ENCODE measurements at places on chromosomes 12 and 14.

GRCh38 chr12:110262442-110263388 lies 18.3 kb upstream of the ATP2A2 start:
- H3K27ac ChIP-seq = no peak overlapping the region
- no peaks in the 10 kb centered on the region for H3K27me3 ChIP-seq
- H3K4me3 ChIP-seq = no peak overlapping the region
- no peaks in the 10 kb centered on the region for H3K36me3 ChIP-seq
- no peaks in the 10 kb centered on the region for H3K4me1 ChIP-seq
- DNase-seq = no peak

- H3K36me3 ChIP-seq = no peaks in the 10 kb centered on the region
- H3K4me3 ChIP-seq = no peak overlapping the region
- H3K27me3 ChIP-seq = no peaks in the 10 kb centered on the region
- H3K4me1 ChIP-seq = no peaks in the 10 kb centered on the region
- no peak overlapping the region for H3K27ac ChIP-seq
Measured at GRCh38 chr12:13691598-13691997, 289.8 kb downstream of the GRIN2B start.

GRCh38 chr12:131120831-131121271 lies 167.1 kb downstream of the ADGRD1 start:
- H3K27ac ChIP-seq = no peak overlapping the region
- H3K4me3 ChIP-seq = no peak overlapping the region
- no peaks in the 10 kb centered on the region for H3K36me3 ChIP-seq
- no peaks in the 10 kb centered on the region for H3K27me3 ChIP-seq
- DNase-seq = no peak

GRCh38 chr14:75069811-75070145 lies 337 bp downstream of the ZC2HC1C start:
- H3K27ac ChIP-seq = peak overlapping the region; percentile 87
- no peak for DNase-seq

DNA sequence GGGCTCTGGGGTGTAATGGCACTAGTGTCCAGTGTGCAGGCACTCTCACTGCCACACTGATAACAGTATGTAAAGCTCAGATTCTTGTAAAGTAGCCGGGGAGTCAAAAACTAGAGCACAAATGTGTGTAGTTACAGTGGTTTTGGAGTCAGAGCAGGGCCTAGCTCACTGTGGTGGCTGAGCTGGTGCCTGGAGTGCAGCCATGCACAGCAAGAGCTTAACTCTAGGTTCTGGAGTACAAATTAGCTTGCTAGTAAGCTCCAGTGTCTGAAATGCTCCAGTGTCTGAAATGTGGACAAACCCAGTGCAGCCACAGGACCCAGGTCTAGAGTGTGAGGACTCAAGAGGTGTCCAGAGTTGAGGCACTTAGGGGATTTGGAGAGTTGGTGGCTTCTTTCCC lies 149.2 kb downstream of the MSRB3 start:
- H3K27ac ChIP-seq = no peak overlapping the region
- DNase-seq = no peak
- no peaks in the 10 kb centered on the region for H3K27me3 ChIP-seq
- no peaks in the 10 kb centered on the region for H3K4me1 ChIP-seq
